Stimulated activated CD8-positive, alpha-beta memory T cell treated with anti-CD3 and anti-CD28 coated beads, Interleukin-7, amount 100 ng/mL, for 1 hour (primary cell): ENCODE measurements at places on chromosomes 4 and X.

DNA sequence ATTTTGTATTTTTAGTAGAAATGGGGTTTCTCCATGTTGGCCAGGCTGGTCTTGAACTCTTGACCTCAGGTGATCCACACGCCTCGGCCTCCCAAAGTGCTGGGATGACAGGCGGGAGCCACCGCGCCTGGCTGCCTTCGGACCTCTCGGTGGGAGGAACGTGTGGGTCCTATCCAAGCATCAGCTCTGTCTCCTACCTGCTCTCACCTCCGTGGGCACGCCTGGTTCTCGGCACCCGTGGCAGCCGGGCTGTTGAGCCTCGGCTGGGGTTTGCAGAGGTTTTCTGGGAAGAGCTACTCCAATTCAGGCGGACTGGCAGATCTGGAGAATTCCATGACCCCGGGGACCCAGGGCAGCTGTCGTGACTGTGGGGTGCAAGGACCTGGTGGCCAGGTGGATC is 23.6 kb upstream of the PPP2R3B start:
- DNase-seq: no peak

DNA sequence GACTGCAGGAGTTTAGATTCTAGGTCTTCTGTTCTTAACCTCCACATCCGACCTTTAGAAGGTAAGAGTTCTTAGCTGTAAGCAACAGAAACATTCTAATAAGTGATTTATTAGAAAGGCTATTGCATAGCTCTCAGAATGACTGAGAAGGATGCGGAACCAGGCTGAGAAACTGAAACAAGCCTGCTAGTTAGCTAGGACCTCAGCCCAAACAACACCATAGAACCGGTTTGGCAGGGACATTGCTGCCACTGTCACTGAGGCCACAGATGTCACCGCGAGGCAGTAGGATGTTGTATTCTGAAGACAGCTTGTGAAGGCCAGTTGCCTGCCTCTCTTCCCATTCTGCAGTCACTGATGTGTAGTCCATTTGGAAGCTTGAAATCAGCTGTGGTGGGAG is 160.0 kb upstream of the ARX start:
- DNase-seq: no peak

GRCh38 chrX:110408949-110409588 is 50.4 kb downstream of the RTL9 start:
- DNase-seq: no peak

DNA sequence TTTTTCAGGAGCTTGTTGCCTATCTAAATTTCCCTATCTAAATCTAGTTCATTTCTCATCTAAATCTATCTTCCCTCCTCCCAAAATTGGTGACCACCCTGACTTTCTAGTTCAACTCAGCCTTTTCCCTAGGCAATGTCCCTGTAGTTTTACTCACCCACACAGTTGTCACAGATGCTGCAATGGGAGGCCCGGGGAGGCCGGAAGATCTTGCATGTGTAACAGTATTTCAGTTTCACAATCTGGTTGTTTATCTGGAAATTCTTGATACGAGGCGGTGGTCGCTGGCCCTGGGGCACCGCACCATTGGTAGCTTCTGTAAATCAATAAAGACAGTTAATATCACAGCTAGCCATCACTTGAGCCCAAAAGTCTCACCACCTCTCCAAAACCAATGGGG is 20.2 kb downstream of the ZDHHC9 start:
- no peak for DNase-seq

GRCh38 chr4:185165605-185166063 is 22.6 kb downstream of the SLC25A4 start:
- DNase-seq: no peak

DNA sequence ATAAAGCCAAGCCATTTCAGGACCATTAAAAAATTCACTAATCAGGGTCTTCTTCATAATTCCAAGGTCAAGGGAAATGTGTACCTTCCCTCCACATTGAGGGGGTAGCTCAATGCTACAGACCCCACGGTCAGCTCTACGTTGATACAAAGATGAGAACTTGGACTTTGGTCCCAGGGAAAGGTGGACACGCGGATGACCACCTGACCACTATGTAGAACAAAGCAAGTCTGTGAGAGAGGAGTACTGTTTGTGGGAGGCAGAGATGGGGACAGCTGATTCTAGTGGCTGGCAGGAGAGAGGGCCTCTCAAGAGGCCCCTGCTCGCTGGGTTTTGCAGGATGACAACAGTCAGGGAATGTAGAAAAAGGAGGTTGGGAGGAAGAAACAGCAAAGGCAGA is 58.0 kb downstream of the SLC2A9 start:
- no peak for DNase-seq

DNA sequence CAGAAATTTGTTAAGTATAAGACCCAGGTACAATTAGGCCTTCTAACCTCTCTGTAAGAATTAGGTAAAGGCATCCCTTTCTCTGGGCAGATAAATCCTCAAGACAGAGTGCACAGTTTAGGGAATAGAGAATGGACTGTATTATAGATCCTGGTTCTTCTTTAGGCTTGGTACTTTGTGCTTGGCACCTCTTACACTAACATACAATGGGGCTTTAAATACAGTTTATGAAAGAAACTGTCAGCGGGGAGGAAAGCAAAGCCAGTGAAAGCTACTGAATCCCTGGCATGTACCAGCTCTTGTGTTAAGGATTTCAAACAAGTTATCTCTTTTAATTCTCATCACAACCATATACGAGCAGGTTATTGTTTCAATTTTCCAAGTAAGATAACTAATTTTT is 1350.0 kb downstream of the ADGRL3 start:
- no peak for DNase-seq
